ENCODE measurements at places on chromosomes 2 and 18. TPM values are rescaled to one million over a fixed set of nuclear protein-coding genes. Genes with fewer than 3 reads are reported as not detected.
A peak's percentile ranks its signal among the peaks of the same experiment; 100 is the strongest.

GRCh38 chr18:46385124-46385523 lies 271.9 kb downstream of the LOXHD1 start:
- H3K4me3 ChIP-seq: no peak overlapping the region
- no peak overlapping the region for H3K27ac ChIP-seq
- no peaks in the 10 kb centered on the region for H3K27me3 ChIP-seq
- no peak for DNase-seq
- no peaks in the 10 kb centered on the region for H3K36me3 ChIP-seq

GRCh38 chr2:232843834-232844233 lies 26.2 kb upstream of the SNORC start:
- no peak overlapping the region for H3K27ac ChIP-seq
- peaks cover 20% of the 10 kb centered on the region for H3K4me1 ChIP-seq
- no peak for DNase-seq

DNA sequence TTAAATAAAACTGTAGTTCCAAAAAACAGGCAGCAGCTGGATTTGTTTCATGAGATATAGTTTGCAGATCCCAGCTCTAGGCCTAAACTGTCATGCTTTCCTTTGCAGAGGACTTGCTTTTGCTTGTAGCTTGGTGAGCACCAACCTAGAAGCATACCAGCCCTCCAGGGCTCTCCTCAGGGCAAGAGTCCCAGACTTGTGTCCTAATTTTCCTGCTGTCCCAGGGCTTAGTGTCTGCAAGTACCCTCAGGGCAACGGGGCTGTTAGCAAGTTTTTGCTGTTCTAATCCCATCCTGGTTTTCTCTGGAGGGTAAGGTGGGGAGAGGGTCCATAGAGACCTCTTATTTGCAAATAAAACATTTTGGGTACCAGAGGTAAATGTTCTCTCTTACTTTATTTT lies 59.5 kb downstream of the TMEM17 start:
- no peak overlapping the region for H3K4me3 ChIP-seq
- DNase-seq: no peak
- H3K4me1 ChIP-seq: no peaks in the 10 kb centered on the region
- H3K27me3 ChIP-seq: no peaks in the 10 kb centered on the region
- H3K27ac ChIP-seq: no peak overlapping the region

- no peak within 1 kb of the TSS for H3K4me3 ChIP-seq
- H3K36me3 ChIP-seq: no peaks in the 10 kb centered on the region
- no peak for DNase-seq
- H3K27me3 ChIP-seq: no peaks in the 10 kb centered on the region
- H3K27ac ChIP-seq: no peak within 1 kb of the TSS
Measured at GRCh38 chr2:96642564-96643360, at the start of gene FER1L5. FER1L5 (plus strand) TSS chr2:96642764; CDS start chr2:96642837, 73 bp downstream.

DNA sequence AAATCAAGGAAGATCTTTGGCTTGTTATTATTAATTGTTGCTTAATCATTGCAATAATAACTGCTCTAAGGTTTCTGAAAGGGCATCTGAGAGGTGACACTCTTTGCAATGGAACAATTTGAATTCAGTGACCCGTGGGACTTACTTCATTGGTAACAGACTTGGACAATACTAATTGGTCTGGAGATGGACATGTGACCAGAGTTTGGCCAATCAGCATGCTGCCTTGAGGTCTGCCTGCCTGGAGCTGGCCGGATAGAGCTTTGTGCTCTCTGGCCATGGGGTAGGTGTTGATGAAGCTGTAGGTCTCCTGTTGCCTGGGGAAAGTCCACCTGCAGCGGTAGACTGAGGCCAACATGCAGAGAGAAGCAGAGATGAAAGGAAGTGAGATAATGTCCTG lies 24.0 kb upstream of the VPS4B start:
- H3K27ac ChIP-seq: no peak overlapping the region
- DNase-seq: no peak
- no peak overlapping the region for H3K4me3 ChIP-seq

GRCh38 chr2:85779641-85780315 lies 26.0 kb downstream of the ATOH8 start:
- DNase-seq: no peak
- no peak overlapping the region for H3K4me3 ChIP-seq
- peaks cover 5% of the 10 kb centered on the region for H3K4me1 ChIP-seq
- H3K27me3 ChIP-seq: no peaks in the 10 kb centered on the region
- H3K27ac ChIP-seq: no peak overlapping the region
- no peaks in the 10 kb centered on the region for H3K36me3 ChIP-seq

- no peak for DNase-seq
- H3K27ac ChIP-seq: peak overlapping the region; percentile 69
- no peak overlapping the region for H3K4me3 ChIP-seq
- no peaks in the 10 kb centered on the region for H3K36me3 ChIP-seq
- H3K4me1 ChIP-seq: peaks cover 79% of the 10 kb centered on the region
Measured at GRCh38 chr2:233082931-233083755, 23.0 kb downstream of the INPP5D start.

- H3K4me1 ChIP-seq: no peaks in the 10 kb centered on the region
- no peak for DNase-seq
- H3K27ac ChIP-seq: no peak overlapping the region
- no peaks in the 10 kb centered on the region for H3K27me3 ChIP-seq
- no peak overlapping the region for H3K4me3 ChIP-seq
- H3K36me3 ChIP-seq: no peaks in the 10 kb centered on the region
Measured at GRCh38 chr2:190283783-190284182, 35.8 kb downstream of the HIBCH start.

Gene CTNNA2
- 0.40 TPM for total RNA-seq

Gene DCDC2C
- not detected for total RNA-seq

Gene HS1BP3
- 30.3 TPM for total RNA-seq

Gene KIAA2012
- not detected for total RNA-seq

Gene RAD51AP2
- total RNA-seq: 0.40 TPM
